CD4-positive, alpha-beta T cell treated with Interleukin-10 for 1 hour (primary cell): ENCODE measurements at places on chromosomes 7 and 10.

- DNase-seq: no peak
Measured at GRCh38 chr10:66931340-66931948, 5.6 kb downstream of the LRRTM3 start.

DNA sequence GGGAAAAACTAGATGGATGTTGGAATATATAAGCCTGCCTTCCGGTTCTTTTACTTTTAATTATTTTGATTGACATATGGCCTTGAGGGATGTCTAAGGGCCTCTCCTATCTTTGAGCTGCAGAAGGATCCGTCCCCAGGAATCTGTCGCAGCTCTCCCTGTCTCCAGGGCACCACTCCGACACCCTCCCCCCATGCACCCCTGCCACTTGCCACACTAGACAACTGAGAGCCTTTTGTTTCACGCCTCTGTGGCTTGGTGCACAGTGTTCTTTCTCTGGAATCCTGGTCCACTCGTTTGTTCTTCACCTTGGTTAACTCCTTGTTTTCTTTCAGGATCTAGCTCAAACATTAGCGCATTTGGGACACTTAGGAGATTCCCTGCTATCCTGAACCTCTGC lies 124.1 kb upstream of the EFCAB10 start:
- no peak for DNase-seq

GRCh38 chr7:112022128-112022527 lies 184.1 kb downstream of the DOCK4 start:
- DNase-seq: no peak

DNA sequence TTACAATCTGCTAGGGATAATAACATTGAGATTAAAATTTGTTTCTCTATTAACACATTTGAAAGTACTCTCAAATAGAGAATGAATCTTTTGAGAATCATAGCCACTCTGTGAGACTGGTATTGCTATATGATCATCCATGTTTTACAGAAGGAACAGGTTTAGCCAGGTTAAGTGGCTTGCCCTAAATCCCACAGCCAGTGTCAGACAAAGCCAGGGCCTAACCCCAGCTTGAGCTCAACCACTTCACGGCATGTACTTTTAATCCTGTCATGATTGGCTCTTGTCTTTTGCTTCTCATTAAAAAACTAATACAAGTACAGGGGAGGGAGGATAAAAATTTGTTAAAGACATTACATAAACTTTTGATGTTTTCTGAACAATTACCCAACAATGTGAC lies 3.8 kb upstream of the ZNRF2 start:
- DNase-seq: no peak

GRCh38 chr10:80413271-80413996 lies 5.1 kb downstream of the PRXL2A start:
- no peak for DNase-seq

DNA sequence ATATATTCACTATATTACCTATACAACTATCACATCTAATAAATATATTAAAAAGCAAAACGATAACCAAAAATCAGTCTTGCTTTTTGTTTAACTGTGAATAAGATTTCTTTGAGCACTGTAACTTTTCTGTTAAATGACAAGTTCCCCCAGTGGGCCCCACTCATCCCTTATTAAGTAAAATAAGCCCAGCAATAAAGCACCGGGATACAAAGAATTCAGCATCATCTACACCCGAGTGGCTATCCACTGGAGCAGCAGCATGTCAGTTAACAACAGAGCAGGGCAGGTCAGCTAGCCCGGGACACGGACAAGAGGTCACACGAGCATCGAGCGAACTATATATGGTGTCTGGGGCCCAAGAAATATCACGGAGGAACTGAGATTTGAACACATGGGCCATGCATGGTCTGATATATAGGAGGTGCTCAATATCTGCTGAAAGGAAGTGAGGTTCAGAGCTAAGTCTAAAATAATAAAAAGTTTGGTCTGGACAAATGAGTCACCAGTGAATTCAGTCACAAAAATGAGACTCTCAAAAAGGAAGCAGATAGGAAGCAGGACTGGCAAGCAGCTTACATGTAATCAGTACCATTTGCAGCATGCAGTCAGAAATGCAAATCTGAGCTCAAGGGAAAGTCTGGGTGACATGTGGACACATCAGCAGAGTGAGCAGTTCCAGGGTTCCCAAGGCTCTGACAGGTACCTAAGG lies 4.1 kb downstream of the ERCC6 start:
- no peak for DNase-seq

DNA sequence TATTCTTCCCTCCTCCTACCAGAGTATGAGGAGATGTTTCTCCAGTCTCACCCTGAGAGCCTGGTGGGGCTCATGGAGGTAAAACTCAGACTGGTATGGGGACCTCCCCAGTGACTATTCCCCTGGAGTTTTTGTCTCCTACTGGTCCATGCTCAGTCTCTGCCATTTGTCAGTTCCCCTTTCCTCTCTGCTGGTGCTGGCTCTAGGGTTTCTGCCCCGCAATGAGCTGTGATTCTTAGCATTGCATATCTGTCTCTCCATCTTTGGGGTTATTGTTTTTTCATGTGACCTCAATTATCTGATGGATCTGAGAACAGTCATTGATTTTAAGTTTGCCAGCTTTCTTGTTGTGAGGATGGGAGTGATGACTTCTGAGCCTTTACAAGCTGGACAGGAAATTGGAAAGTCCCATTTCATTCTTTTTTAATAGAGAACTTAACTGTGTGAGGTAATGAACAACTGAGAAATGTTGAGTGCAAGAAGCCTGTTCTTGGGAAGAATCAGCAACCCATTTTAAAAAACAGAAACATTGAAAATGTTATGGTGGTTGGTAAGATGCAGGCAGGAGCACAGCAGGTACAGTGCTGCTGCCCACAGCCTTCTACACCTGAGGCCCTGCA lies 26.9 kb downstream of the NACAD start:
- no peak for DNase-seq

- DNase-seq: no peak
Measured at GRCh38 chr7:137989094-137989493, 12.8 kb downstream of the CREB3L2 start.

DNA sequence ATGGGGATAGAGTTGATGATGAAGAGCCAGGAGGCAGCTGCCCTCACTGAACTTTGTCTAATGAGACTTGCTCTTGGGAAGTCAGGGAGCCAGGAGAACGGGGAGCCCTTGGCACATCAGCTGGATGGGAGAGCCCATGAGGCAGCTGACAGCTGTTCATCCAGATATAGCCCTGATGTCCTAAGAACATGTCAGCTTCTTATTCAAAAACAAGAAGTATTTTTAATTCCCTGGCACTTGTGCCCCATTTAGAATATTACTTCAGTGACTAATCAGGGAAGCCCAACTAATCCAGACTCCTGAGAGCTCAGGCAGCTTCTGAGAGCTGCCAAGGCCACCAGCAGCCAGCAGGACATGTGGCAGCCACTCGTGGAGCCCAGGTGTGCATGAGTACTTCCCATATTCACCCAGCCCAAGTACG lies 363.4 kb downstream of the GRID1 start:
- no peak for DNase-seq

DNA sequence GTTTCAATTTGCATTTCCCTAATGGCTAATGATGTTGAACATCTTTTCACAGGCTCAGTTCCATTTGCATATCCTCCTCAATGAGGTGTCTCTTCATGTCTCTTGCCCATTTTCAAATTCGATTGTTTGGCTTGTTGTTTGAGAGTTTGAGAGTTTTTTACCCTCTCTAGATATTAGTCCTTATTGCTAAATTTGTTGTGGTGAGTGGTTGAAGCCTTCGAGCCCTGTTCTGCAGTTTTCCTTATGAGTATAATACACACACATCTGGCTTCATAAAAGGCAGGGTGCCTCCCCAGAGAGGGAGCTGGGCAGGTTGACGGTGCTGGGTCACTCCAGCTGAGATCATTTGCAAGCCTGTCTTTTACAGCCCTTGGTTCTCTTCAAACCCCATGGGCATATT lies 65.1 kb downstream of the RGS10 start:
- DNase-seq: no peak

DNA sequence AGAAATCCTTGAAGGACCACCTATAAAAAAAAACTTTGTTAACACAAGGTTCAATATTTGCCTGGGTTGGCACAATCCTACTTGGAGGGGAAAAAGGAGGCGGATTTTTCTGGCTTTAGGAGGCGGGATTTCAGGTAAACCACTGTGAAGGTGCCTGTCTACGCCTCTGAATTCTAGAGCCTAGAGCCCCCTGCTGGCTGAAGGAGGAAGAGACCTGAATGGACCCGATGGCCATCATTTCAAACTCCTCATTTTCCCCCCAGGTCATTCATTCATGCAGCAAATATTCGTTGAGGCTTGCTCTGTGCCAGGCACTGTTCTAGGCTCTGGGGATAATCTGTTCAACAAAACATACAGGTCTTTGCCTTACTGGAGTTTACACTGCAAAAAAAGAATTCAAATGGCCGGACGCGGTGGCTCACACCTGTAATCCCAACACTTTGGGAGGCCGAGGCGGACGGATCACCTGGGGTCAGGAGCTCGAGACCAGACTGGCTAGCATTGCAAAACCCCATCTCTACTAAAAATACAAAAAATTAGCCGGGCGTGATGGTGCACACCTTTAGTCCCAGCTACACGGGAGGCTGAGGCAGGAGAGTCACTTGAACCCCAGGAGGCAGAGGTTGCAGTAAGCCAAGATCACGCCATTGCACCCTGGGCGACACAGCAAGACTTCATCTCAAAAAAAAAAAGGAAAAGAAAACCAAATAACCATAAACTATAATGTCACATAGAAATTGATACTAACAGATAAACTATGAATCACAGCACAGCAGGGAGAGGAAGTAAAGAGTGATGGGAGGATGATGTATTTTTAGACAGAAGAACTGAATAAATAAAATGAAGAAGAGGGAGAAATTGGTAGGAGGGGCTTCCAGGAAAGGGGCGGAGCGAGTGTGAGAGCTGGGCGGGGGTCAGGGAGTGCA lies 90.1 kb upstream of the NFE2L3 start:
- peak; percentile 77 for DNase-seq

DNA sequence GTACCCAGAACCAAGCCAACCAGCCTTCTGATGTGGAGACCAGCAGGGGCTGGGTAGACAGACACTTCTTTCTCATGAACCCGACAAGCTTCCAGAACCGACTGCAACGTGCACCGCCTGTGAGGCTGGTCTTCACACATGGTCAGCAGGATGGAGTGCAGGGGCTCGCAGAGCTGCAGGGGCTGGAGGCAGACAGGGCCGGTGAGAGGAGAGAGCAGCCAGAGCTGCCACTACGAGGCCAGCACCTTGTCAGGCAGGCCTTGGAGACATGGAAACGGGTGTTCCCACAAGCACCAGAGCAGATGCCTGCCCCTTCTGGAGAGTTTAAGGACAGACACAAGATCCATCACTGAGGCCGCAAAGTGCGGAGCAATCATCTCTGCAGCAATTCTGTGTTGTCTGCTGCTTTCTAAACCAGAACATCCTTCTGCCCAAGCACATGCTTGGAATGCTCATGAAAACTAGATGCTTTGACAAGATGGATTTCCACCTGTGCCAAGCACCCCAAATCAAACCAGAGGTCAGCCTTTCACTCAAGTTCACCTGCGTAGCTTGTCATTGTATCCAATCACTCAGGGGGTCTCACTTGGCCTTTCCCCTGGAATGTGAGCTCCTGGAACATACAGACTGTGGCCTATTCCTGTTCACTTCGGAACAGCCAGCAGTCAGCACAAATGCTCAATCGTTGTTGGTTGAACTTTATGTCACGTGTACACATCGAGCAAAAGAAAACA lies 32.2 kb downstream of the FRMPD2 start:
- DNase-seq: no peak

DNA sequence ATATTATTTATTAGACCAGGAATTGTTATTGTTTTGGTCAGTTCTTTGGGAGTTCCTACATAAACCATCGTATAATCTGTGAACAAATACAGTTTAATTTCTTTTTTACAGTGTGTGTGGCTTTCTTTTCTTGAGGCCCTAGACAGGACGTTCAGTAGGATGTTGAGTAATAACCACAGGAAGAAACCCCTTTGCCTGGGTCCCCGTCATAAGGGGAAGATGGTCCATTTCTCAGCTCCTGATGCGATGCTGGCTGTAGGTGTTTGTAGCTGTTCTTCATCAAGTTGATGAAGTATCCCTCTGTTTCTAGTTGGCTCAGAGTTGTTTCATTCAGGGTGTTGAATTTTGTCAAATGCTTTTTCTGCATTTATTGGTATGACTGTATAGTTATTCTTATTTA lies 219.7 kb upstream of the ADARB2 start:
- DNase-seq: no peak

GRCh38 chr7:90654718-90655427 lies 58.8 kb downstream of the CDK14 start:
- no peak for DNase-seq

DNA sequence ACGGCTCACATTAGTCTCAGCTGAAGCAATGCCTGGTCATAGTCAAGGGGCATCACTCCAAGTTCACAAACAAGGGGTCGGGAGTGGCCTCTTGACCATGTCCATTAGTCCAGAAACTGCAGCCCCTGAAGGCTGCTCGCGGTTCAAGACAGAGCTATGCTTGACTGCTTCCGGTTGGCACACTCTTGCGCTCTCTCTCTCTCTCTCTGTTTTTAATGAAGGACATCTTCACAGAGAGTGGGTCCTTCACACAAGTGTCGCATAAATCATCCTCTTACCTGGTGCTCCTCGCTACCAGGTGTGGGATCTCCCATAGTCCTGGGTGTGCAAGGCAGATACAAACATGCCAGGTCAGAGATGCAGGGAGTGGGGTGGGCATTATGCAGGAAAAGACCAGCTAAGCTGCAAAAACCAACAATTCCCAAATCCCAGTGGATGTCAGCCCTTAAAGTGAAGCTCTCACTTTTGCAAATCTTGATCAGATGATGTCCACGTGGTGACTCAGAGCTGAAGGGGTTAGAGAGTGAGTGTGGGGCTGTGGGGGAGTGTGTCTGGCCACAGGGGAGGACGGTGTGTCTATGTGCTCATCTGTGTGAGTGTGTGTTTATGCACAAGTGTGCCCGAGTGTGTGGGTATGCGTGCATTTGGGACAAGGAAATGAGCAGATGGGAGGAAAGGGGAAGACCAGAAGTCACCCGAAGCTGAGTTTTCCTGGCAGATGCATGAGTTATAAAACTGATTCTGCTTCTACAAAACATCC lies 83.7 kb upstream of the PPP2R2D start:
- DNase-seq: no peak

DNA sequence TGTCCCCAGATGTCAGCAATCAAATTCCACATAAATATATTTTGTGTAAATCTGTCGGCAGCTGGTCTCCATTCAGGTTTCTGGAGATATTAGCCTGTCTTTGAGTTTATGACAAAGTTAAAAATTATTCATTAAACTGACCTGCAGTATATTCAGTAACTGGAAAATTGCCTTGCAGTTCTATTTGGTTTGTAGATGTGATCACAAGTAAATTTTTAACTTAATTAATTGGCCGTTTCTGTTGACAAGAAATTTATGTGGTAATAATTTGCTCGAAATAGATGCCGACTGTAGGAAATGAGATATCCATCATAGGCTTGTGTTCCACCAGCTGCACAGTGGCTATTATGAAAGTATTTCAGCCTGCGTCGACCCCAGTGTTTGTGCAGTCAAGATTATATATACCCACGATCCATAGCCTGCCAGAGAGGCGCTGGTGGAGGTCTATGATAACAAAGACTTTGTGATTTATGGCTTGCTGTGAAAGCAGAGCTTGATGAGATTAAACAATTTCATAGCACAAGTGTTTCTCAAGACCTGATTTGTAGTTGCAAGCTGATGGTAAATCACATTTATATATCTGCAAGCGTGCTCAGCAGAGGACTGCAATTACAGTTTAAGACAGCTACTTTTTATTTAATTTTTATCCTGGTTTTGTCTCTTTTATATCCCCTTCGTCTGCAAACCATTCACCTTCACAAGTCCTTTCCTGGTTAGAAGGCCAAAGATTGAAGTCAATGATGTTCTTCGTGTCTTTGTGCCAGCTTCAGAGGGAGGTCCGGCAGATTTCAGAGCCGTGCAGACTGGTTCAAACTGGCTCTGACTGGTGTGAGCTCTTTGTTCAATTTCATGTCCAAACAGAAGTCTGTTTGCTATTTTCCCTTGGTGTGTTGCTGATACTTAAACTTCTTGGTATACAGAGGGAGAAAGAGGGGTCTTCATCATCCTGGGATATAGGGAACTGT lies 850.9 kb downstream of the LRMDA start:
- no peak for DNase-seq
